ENCODE measurements at places on chromosomes 7 and 10.

- no peak for DNase-seq
Observed at GRCh38 chr10:125694883-125695282, 11.9 kb upstream of the TEX36 start.

DNA sequence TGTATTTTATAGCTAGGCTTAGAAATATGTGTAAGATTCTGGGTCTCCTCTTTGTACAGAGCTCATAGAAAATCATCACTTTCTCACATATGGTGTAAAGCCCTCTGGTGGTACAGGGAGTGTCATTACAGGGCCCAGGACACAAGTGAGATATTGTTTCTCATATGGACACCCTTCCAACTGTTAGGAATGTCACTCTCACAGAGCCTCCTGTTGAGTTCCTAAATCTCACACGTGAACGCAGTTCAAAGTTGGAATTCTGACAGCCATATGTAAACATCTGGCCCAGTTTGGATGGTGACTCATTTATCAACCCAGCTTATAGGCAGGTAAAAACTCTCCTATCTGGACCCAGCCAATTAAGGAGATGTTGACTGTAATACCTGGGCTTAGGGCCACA, 35.4 kb upstream of the ZNF107 start:
- DNase-seq: no peak

GRCh38 chr10:86260564-86260963, 106.0 kb downstream of the GRID1 start:
- no peak for DNase-seq

DNA sequence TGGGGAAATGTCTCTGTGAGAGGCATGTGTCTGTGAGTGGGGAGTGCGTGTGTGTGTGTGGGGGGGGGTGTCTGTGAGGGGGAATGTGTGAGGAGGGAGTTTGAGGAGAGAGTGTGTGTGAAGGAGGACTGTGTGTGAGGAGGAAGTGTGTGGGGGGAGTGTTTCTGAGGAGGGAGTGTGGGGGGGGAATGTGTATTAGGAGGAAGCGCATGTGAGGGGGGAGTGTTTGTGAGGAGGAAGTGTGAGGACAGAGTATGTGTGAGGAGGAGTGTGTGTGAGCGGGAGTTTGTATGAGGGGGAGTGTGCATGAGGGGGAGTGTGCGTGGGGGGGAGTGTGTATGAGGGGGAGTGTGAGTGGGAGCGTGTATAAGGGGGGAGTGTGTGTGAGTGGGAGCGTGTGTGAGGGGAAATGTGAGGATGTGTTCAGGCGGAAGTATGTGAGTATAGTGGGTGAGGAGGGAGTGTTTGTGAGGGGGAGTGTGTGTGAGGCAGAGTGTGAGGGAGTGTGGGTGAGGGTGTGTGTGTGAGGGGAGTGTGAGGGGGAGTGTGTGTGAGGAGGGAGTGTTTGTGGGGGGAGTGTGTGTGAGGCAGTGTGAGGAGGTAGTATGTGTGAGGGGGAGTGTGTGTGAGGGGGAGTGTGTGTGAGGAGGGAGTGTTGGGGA, 21.8 kb upstream of the PTPRN2 start:
- no peak for DNase-seq

DNA sequence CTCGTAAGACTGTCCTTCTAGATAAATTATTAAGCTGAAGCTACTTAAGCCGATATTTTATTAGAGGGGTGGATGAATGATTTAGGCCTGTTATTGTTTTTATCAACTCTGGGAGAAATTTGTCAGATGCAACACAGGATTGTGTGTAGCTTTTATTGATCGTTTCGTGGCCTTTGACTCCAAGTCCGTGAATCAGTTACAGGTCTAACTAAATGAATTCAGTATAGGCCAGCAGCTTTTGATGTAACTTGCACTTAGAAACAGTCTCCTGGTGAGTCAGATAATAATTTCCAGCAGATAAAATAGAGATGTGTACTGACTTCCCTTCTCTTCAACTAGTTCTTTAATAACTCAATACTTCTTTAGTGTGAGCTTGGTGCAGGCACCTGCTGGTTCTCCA, 341.7 kb upstream of the SMIM30 start:
- no peak for DNase-seq
